ENCODE measurements at places on chromosomes 13 and 19.

DNA sequence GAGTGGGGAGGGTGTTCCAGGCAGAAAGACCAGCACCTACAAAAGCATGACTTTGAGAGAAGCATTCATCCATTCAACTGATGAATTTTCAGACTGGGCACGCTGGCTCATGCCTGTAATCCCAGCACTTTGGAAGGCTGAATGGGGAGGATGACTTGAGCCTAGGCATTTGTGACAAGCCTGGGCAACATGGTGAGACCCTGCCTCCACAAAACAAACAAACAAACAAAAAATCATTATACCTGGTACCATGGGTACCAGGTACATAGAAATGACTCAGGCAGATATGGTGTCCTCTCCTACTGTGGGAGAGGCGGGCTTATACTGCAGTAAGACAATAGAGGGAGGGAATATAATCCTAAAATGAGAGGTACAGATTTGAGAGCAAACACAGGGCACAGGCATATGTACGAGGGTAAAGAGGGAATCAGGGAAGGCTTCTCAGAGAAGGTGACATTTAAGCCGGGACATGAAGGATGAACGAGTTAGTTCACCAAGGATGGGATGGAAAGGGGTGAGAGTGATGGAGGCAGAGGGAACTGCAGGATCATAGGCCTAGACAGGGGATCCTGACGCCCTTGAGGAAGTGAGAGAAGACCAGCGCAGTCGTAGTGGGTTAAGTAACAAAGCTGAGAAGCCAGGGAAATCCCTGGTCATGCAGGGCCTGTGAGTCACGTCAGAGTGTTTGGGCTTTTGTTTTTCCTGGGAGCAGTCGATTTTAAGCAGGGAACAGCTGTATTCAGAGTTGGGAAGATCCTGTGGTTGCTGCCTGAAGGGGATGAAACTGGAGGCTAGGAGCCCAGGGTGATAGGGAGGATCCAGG is 2.9 kb downstream of the CYP2S1 start:
- no peak for DNase-seq

DNA sequence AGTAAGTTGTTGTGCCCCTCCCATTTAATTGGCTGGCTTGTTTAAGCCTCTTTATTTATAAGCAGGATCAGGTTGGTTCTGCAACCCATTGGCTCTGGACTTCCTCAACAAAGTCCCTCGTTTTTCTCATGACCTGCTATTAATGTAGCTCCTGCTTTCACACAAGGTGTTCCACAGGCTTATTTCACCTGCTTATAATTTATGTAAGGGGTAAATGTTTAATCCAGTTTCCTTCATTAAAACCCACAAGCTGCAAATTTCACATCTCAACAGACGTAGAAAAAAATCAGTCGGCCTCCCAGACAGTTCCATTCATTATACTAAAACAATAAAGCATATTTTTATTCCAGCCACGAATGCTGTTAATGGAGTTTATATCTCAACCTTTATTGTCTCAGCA is 86.1 kb downstream of the TBC1D4 start:
- DNase-seq: no peak

DNA sequence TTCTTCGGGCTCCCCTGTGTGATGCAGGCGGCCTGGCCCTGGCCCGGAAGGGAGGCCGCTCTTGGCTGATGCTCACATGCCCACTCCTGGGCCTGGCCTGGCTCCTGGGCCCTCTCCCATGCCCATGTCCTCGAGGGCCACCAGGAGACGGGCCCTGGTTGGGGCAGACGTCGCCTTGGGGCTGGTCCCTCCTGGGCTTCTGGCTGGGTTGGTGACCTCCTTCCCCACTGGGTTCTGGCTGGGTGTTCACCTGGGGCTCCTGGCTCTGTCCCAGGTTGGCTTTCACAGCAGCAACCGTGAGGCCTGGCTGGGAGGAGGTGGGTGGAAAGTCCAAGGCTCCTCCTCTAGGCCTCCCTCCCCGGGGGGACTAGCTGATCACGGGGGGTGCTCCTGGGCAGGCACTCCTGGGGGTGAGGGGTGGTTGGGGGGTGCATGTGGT is 15.5 kb upstream of the SLC7A10 start:
- DNase-seq: peak; percentile 29

- DNase-seq: no peak
These were observed 75.3 kb upstream of the SCEL start for GRCh38 chr13:77460195-77460594.

- peak; percentile 53 for DNase-seq
These were observed 21.0 kb downstream of the EPSTI1 start for GRCh38 chr13:42970824-42971690.

DNA sequence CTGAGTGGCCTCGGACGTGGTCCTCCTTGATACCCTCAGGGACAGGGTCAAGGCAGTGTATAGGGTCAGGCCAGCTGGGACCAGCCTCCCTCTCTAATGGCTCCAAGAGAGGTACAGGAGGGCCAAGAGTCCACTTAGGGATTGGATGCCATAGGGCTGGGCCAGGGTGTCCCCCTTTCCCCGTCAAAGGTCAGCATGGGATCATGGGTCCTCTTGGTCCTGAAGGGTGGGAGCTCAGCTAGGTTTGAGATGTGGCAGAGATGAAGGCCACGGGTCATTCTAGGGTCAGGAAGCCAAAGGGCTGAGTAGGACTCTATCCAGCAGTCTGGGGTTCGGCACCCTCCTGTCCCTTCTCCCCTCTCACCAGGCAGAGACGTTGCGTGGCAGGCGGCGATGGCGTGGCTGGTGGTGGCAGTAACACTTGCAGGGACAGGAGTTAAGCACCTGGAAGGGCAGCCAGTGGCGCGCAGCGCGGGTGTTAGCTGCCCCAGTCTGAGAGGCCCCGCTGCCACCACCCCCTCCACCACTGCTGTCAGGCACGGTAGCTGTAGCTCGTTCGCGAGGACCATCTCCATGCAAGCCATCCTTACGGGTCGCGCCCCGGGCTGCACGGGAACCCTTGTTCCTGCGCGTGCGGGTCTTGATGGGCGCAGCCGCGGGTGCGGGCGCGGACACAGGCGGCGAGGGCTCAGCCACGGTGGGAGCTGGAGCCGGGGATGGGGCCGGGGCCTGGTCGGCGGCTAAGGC is 2.6 kb downstream of the GGN start:
- DNase-seq: no peak

DNA sequence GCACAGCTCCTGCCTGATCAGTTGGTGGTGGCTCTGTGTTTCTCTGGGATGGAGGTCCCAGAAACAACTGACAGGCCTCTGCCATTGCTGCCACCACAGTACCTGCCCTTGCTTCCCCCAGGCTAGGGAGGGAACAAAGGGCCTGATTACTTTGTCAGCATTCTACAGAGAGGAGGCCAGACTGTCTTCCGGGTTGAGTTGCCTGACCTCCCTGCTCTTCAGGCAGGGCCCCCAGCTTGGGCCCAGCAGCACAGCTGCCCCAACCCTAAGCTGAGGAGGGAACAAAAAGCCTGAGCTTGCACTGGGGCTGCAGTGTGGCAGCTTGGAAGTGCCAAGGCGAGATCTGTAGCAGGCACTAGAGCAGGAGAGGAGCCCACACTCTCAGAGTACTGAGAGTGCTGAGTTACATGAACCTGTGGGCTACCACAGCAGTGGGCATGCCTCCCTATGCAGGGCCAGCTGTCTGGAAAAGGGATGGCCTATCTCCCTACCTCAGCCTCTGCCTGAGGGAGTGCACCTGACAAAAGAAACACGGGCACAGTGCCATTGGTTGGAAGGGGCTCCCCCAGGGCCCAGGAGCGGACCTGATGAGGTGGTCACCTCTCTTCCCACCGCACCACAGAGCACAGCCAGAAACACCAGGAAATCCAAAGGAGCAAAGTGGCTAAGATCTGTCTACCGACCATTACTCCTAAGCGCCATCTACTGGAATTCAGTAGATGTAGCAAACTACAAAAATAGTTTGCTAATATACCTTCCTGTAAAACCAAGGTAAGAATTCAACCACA is 24.4 kb downstream of the SLC25A15 start:
- DNase-seq: peak; percentile 30

- peak; percentile 37 for DNase-seq
These were observed 462.5 kb downstream of the DIAPH3 start for GRCh38 chr13:59701261-59701660.

DNA sequence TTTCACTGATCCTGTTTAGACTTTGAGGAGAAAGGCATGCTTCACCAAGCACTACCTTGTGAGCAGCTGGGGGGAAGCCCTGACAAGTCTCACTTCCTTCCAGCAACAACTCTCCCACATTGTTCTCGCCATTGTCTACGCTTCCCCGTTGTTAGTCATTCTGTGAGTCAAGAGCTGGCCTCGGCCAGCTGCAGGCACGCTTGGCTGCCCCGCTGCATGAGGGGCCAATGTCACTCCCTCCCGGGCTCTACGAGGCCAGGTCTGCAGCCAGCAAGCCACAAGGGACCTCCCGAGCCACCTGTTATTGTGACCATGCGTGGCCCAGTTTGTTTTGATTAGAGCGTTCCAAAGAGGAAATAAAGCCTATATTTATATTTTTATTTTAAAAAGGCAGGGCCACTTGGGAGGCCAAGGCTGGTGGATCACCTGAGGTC is 220.9 kb downstream of the FOXO1 start:
- DNase-seq: no peak

- DNase-seq: no peak
These were observed 316.9 kb upstream of the TSHZ3 start for GRCh38 chr19:31666126-31666525.

GRCh38 chr13:36862002-36862685 is 43.1 kb downstream of the RFXAP start:
- no peak for DNase-seq

- no peak for DNase-seq
These were observed 32.1 kb downstream of the TSHZ3 start for GRCh38 chr19:31317093-31317492.

DNA sequence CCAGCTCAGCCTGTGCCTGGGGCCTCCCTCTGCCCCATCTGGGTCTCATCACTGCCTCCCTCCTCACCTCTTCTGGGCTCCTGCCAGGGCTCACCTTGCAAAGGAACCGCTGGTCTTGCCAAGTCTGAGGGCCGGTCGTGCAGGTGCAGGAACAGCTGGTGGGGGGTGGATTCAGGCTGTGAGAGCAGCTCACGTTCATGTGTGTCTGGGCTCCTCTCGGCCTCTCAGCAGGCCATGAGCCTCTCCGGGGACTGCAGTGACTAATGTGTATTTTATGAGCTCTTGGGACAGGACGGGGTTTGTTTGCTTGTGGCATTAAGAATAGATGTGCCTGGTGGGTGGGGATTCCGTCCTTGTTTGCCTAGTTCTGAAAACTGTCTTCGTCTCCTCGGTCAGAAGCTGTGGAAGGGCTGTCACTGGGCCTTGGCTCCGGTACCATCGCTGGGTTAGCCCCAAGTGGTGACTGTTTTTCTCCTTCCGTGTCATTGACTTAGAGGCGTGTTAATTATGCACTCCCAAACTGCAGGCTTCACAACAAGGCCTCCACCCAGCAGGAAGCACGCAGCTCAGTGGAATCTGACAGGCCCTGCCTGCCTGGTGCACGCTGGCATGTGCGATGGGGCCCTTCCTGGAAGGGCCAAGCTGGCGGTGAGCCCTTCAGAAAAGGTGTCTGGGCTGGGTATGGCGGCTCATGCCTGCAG is 77.6 kb downstream of the KDM4B start:
- DNase-seq: peak; percentile 87

DNA sequence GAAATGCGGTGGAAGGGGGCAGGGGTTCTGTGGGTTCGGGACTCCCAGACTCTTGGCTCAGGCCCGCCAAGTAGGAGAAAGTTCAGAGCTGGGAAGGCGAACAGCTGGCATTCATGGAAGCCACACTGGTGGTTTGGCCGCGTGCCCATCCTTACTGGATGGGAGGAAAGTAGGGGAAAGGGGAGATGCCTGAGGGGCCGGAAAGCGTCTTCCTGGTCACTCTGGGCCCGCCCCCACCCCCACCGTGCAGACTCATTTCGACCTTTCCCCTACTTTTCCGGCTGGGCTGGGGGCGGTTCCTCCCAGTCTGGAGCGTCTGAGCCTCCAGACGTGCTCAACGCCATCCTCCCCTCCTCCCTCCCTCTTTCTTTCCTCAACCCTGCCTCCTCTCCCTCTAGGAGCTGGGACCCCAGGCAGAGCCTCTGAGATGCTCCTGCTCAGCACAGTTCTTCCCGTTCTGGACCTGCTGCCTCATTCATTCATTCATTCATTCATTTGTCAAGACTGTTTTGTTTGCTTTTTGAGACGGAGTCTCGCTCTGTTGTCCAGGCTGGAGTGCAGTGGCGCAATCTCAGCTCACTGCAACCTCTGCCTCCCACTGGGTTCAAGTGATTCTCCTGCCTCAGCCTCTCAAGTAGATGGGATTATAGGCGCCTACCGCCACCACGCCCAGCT is 3.5 kb downstream of the ANGPTL4 start:
- DNase-seq: no peak

GRCh38 chr13:50365408-50366391 is 350.5 kb downstream of the KCNRG start:
- peak; percentile 61 for DNase-seq

GRCh38 chr13:97266772-97267417 is 44.8 kb downstream of the MBNL2 start:
- no peak for DNase-seq

DNA sequence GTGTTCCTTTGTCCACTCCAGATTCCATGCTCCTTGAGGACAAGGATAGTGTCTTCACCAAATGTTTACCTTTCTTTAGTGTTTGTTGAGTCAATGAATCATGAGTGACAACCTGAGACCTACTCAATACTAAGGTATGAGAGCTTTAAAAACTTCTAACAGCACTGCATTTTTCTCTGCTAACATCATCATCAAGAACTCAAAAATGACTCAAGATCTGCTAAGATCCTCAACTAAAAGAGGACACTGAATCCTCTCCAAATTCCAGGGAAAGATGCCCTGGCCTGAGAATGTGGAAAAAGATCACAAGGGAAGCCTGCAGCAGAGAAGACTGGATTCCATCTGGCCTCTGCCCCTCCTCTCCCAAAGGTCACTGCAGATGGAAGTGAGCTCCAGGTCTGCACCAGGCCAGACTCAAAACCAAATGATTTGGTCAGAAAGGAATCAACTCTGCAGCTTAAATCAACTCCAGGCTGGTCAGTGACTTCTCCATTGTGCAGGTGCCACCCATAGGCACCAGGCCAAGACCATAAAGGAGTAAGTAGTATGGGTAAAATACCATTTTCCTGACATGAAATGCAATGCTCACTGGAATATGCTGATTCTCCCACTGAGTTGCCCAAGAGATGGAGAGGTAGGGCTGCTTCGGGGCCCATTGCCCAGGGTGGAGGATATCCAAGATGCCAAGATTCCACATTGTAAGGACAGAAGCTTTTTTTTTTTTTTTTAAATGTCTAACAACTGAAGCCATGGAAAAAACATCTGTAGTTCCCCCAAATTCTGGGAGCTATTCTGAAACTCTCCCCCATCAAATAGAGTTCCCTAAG is 89.5 kb upstream of the DOCK9 start:
- DNase-seq: peak; percentile 5

- no peak for DNase-seq
These were observed 64.3 kb downstream of the TBC1D4 start for GRCh38 chr13:75417656-75418055.
